NCI-H446 treated with DMSO at 0.1 percent for 48 hours (cell line): ENCODE measurements at places on chromosomes 6 and 20.

DNA sequence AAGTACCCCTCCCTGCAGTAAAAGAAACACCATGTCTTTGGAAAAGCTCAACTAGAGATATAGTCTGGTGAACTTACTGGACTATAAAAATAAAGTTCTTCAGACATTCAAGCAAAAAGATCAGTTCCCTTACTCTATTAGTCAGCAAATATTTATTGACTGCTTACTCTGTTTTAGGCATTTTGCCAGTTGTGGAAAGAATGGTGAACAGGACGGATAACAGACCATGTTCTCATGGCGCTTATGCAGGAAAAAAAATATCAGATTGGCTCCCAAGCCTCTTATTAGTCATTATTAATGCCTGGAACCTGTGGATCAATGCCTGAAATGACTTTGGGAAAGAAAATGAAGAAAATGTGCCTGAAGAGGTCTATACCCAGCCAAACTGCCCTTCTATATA is 282.2 kb upstream of the EPHA7 start:
- DNase-seq: no peak

- DNase-seq: no peak
These were observed 35.9 kb upstream of the MYB start for GRCh38 chr6:135145063-135145800.

DNA sequence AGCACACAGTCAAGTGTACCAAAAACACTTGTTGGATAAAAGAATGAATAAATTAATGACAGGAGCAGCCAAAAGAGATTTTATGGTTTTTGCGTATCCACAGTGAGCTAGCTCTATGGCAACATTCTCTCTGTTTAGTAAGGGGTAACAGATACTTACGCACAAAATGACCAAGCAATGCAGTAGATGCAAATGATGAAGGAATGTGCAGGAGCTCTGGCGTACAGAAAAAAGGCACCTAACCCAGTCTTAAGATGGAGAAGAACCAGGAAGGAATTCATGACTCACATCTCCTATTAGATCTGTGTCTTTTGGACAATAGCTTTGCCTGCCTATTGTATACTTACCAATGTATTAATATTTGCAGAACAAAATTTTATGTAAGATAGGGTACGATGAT is 191.9 kb upstream of the PREP start:
- DNase-seq: no peak

DNA sequence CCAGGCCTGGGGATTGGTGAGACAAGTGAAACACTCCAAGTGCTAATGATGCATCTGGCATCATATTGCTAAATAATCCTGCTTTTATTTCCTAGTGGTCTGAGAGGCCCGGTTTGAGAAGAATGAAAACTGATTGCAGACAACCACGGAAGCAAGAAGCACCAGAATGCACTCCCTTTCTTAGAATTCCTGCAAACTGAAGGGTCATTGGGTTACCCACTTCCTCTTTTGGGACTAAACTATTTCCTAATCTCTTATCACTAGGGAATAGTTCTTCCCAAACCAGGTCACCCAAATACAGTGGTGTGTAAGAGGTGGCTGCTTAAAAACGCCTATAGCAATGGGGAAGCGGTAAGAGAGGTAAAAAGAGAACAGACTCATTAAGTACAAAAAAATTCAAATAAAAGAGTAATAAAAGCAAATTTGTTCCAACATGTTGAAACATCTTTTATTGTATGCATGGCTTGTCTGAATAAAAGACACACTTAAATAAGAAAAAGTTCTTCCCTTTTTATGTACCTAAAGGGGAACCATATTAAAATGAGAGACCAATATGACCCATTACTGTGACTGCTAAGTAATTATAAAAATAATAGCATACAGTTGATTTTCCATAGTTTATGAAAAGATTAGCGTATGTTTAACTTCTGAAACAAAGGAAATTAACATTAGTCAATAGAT is 125.8 kb downstream of the MYB start:
- no peak for DNase-seq

DNA sequence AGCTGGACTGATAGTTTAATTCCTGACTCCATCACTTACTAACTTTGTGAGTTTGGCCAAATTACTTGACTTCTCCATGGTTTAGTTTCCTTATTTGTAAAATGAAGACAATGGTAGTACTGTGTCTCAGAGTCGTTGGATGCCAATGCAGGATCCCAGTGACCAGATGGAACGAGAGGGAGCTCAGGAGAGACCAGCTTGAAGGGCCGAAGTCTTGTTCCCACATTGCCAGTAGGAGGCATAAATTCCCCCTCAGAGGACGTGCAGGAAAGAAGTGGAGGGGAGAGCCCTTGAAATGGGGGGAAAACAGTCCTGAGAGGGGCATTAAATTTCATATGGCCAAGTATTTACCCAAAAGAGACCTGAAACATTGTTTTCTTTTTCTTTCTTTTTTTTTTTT is 2.1 kb upstream of the MUC22 start:
- no peak for DNase-seq

DNA sequence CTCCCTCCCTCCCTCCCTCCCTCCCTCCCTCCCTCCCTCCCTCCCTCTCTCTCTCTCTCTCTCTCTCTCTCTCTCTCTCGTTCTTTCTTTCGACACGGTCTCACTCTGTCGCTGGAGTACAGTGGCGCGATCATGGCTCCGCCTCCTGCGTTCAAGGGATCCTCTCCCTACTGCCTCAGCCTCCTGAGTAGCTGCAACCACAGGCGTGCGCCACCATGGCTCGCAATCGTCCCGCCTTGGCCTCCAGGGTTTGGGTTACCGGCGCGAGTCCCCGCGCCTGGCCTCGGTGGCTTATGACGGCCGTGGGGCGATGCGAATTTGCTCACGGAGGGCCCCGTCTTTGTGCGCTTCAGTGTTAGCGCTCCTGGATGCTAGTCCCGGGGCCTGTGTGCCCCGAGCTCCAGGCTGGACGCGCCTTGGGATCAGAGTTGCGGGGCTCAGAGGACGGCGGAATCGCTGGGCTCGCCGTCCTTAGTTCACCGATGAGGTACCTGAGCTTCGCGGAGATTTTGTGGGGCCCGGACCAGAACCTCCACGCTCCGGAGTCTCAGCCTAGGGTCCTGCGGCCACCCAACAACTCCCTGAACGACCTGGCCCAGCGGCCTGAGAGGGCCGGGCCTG is 45.2 kb downstream of the MCUR1 start:
- DNase-seq: no peak

DNA sequence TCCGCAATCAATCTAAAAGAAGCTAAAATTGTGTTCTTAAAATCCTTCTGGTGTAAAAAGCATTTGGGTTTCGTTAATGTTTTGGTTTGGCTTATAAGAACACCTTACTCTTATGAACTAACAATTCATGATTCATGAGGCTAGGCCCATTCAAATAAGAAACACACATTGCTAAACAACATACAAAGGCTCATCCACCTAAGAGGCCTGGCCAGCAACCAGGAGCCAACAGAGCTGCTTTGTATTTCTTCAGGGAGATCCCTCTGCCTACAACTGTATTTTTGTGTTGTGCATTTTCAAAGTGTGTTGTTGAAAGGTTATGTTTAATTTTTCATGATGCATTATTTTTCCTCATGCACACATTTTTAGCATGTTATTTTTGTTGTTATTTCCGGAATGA is 98.6 kb downstream of the PTPRK start:
- DNase-seq: no peak

DNA sequence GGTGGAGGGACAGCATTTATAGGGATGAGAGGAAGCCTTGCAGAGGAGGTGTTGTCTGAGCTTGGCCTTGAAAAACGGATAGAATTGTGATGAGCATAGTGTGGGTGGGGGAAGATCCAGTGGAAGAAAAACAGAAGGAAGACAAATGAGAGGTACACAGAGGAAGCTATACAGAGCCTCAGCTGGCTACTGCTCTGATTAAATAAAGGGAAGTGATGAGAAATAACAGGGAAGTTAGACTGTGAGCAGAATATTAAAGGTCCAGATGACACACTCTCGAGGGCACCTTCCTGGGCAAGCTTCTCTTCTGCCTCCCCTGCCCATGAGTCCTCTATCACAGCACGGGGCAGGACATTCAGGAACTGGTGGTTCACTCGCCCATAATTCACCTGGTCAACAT is 182.3 kb downstream of the KIF16B start:
- no peak for DNase-seq

- DNase-seq: no peak
These were observed 16.5 kb downstream of the RTN4IP1 start for GRCh38 chr6:106612671-106613416.

DNA sequence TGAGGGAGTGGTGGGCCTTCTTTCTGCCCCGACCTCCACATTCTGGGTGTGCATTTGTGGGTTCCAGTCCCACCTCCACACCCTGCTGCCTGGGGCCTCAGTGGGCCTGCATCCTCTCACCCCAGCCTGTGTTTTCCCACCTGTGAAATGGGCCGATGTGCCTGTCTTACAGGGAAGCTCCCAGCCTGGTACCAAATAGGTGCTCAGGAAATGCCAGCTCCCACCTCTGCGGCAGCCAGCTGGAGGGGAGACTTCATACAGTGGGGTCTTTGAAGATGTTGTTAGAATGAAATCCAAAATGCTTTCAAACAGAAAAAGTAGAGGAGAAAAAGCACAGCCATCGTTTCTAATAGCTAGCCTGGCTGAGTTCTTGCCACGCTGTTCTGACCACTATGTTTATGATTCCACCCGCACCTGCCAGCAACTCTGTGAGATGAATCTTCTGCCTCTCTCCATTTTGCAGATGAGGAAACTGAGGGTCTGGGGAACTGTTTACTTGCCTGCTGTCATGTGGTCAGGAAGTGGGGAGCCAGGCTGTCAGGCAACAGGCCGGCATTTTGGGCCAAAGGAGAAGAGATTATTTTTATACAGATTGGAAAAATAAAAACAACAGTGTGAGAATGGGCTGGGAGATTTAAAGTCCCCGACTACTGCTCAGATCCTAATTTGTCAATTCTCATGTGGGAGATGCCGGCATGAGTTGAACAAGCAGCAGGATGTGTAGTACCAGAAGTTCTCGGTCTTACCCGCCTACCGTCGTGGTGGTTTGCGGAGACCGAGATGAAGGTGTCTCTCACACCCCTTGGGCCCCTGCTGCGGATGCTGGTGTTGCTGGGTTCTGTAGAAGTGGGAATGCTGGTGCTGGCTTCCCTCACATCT is 4.6 kb downstream of the TMEM181 start:
- no peak for DNase-seq
